ENCODE measurements at places on chromosomes 7 and 10. TPM values are rescaled to one million over a fixed set of nuclear protein-coding genes. Genes with fewer than 3 reads are reported as not detected.

GJD4 gene
- not detected for total RNA-seq

CALHM1 gene
- not detected for total RNA-seq

SLC18A2 gene
- not detected for total RNA-seq

IGFBP3 gene
- total RNA-seq: 134 TPM

ZNF425 gene
- total RNA-seq: 2.3 TPM

PTER gene
- total RNA-seq: 14.2 TPM

FAM241B gene
- not detected for total RNA-seq

EPO gene
- not detected for total RNA-seq

NRAP gene
- total RNA-seq: not detected

STN1 gene
- 17.9 TPM for total RNA-seq

ANKRD1 gene
- 189 TPM for total RNA-seq

ADCYAP1R1 gene
- total RNA-seq: not detected

STOX1 gene
- 0.82 TPM for total RNA-seq

ANKRD26 gene
- total RNA-seq: 6.9 TPM

BEND7 gene
- 0.43 TPM for total RNA-seq

CPN1 gene
- not detected for total RNA-seq

DHX32 gene
- total RNA-seq: 23.7 TPM

ASIC3 gene
- total RNA-seq: 0.47 TPM

ACTR3C gene
- total RNA-seq: 0.09 TPM

GIMAP2 gene
- 0.09 TPM for total RNA-seq

CFAP69 gene
- 0.17 TPM for total RNA-seq

GTF2IRD1 gene
- total RNA-seq: 16.6 TPM

CDK6 gene
- 33.2 TPM for total RNA-seq

RELN gene
- total RNA-seq: under 0.01 TPM

C7orf57 gene
- not detected for total RNA-seq

OR13A1 gene
- not detected for total RNA-seq

KNDC1 gene
- total RNA-seq: 0.51 TPM

CYP3A7 gene
- not detected for total RNA-seq

HHEX gene
- 0.51 TPM for total RNA-seq

ITPRID1 gene
- total RNA-seq: not detected

SERPINE1 gene
- total RNA-seq: 1,123 TPM

CYP2W1 gene
- 0.12 TPM for total RNA-seq

CYP2C18 gene
- total RNA-seq: not detected

OR2A42 gene
- not detected for total RNA-seq

TAS2R4 gene
- total RNA-seq: 0.09 TPM

SMKR1 gene
- total RNA-seq: not detected

FMC1 gene
- 10.8 TPM for total RNA-seq

C10orf53 gene
- not detected for total RNA-seq

IGF2BP3 gene
- 34.3 TPM for total RNA-seq

PGAM2 gene
- total RNA-seq: 0.26 TPM

SFTPA1 gene
- not detected for total RNA-seq

KIAA1549 gene
- total RNA-seq: 3.9 TPM

STRIP2 gene
- 2.6 TPM for total RNA-seq

NAT16 gene
- total RNA-seq: not detected

RPP38 gene
- total RNA-seq: 14.2 TPM

CDH23 gene
- under 0.01 TPM for total RNA-seq

HKDC1 gene
- not detected for total RNA-seq

POMZP3 gene
- 4.3 TPM for total RNA-seq

LBX1 gene
- under 0.01 TPM for total RNA-seq

DNAH11 gene
- not detected for total RNA-seq

ELFN1 gene
- 0.93 TPM for total RNA-seq

ANKRD7 gene
- total RNA-seq: 0.26 TPM

NEUROG3 gene
- not detected for total RNA-seq

CAPZA2 gene
- 73.8 TPM for total RNA-seq

CALY gene
- total RNA-seq: not detected

CLIP2 gene
- 17.5 TPM for total RNA-seq

ZCCHC24 gene
- total RNA-seq: 80.3 TPM

EEPD1 gene
- total RNA-seq: 2.1 TPM

TACC2 gene
- total RNA-seq: 8.4 TPM

AASS gene
- total RNA-seq: 21.1 TPM

Data from pericardium fibroblast (primary cell).